CD8-positive, alpha-beta memory T cell (primary cell): ENCODE measurements at places on chromosomes 13 and 19.

GRCh38 chr13:78742659-78743058 is 83.7 kb upstream of the OBI1 start:
- no peak for DNase-seq

- DNase-seq, result no peak
Measured at GRCh38 chr13:42229287-42229686, 42.7 kb upstream of the AKAP11 start.

DNA sequence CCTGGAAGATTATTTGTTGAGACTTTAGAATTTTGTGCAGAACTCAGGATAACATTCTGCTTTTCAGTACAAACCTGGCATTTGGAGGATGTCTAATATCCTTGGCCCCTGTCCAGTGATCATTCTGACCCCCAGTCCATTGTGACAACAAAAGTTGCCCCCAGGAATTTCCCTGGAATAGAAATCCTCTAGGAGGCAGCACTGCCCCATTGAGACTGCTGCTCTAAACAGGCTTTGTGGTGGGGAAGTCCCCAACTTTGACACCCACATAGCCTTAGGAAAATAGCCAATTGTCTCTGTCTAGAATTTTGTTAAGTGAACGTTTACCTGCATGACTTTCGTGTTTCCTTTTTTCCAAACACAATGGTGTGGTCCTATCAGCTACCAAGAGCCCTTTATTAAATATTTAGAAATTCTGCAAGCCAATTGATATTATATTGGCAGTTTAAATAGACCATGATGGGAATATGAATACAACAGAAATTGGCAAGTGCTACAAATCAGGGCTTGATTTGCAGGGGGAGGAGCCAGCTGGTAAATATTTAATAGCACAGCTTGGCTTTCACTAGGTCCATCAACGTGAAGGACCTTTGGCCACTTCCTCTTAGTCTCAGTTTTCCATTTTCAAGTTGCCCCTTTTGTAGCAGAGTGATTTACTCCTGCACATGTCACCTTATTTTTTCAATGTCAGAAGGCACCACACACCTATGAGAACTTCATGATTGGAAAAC is 451.7 kb downstream of the EFNB2 start:
- DNase-seq, result no peak

GRCh38 chr13:52978989-52979388 is 49.6 kb upstream of the OLFM4 start:
- DNase-seq, result no peak

- DNase-seq, result no peak
Measured at GRCh38 chr13:31204592-31204991, 4.8 kb downstream of the B3GLCT start.

DNA sequence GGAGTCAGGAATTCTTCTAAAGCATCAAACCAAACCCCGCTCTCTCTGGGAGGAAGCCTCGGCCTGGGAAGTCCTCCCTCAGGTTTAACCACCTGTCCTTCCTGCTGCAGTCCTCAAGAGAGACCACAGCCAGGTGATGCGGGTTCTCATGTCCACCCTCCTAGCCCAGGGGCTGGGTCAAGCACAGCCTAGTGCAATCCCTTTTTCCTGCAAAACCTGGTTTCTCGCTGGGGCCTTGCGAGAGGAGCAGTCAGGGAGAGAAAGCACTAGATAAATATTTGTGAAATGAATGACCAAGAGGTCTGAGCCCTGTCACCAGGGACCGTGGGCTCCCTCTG is 2.4 kb downstream of the SLC8A2 start:
- DNase-seq, result no peak
